ENCODE measurements at places on chromosomes 3 and 15.

DNA sequence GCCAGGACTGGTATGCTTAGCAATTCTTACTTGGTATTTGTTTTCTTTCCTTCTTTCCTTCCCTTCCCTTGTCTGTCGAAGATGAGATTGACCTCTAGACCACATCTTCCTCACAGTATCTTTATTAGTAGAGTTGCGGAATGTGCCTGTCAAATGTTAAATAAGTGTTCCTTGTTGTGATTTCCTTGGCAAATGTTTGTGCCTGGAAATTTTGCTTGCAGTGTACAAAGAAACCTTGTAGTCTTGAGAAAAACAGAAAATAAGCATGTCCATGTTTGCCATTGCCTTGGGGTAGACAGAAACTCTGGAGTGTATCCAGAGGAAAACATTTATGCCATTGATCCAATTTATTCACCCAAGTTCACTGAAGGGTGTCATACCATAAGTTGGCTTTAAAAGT lies 79.5 kb upstream of the ZNF385D start:
- DNase-seq: no peak

GRCh38 chr15:37103475-37104423 lies 3.4 kb upstream of the MEIS2 start:
- DNase-seq: no peak

- peak; percentile 24 for DNase-seq
Observed at GRCh38 chr3:21466476-21466875, 284.5 kb downstream of the ZNF385D start.

DNA sequence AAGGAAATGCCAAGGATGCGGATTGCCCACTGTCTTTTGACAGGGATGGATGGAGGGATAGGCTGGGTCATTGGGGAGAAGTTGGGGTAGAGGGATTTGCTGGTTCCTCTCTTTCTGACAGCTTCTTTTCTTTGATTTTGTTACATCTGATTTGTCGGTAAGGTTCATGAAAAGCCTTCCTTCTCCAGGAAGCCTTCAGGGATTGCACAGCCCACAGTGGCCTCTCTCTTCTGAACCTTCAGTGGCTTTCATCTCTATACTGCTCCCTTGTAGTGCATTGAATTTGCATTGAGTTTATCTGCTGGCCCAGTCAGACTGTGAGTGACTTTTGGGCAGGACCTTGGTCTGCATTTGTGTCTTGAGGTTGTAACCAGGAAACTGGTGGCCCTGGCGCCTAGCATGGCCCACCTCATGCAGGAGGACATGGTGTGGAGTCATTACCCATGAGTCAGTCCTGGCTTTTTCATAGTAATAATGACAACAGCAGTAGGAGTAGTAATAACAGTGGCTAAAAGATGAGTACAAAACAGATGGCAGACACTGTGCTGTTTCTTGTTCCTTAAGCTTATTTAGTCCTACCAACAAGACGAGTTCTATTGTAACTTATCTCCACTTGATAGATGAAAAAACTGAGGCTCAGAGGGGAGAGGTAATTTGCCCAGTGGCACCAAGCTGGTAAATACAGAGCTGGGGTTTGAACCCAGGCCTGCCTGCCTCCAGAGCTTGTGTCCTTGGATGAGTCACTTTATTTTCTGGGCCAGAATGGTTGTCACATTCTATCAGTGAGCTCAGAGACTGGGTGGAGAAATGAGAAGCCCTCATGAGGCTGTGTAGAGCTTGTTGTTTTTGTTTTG lies 28.4 kb downstream of the SMAD6 start:
- DNase-seq: no peak

DNA sequence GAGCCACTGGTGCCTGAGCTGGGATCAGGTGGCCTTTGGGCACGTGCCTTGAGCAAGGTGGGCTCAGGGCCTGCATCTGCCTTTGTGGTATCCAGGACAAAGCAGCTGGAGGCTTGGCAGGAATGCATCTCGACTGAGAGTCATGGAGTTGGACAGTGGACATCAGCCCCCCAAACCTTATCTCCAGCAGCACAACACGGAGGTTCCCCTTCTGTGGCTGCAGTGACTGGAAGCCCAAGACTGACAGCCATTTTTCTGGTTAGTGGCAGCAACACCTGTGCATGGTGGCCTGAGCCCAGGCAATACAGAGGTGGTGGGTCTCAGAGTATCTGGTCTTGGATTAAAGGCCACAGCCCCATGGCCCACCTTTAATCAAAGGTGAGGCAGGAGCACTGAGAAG lies 27.8 kb upstream of the TSEN2 start:
- no peak for DNase-seq

Measured in HS-5 (cell line).